Small intestine (tissue), 16 donors: ENCODE measurements at places on chromosomes 16 and 17.

- DNase-seq = peak; percentile 92
Measured at GRCh38 chr16:68244903-68245853, at the start of gene PLA2G15. Gene PLA2G15 (plus strand): TSS chr16:68245373. CDS start chr16:68245427, 54 bp downstream.

DNA sequence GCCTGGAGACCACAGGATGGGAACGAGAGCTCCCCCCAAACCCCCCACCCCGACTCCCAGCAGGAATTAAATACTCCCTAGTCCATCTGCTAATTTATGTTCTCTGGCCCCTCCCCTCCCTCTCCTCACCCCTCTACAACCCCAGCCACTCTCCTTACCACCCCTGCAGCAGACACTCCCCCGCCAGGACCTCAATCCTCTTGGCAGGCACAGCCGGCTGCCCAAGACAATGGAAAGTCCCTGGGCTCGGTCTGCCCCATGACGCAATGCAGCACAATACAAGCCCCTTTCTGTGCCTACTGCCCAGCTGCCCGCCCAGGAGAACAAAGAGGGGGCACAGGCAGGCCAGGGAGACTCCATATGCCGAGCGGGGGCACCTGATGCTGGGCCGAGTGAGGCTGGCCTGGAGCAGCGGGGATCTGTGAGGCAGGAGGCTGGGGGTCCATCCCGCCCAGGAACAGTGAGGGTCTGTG lies 30.3 kb upstream of the CDC42EP4 start:
- peak; percentile 15 for DNase-seq

GRCh38 chr17:44213403-44214229 lies 5.9 kb downstream of the UBTF start:
- DNase-seq = no peak

DNA sequence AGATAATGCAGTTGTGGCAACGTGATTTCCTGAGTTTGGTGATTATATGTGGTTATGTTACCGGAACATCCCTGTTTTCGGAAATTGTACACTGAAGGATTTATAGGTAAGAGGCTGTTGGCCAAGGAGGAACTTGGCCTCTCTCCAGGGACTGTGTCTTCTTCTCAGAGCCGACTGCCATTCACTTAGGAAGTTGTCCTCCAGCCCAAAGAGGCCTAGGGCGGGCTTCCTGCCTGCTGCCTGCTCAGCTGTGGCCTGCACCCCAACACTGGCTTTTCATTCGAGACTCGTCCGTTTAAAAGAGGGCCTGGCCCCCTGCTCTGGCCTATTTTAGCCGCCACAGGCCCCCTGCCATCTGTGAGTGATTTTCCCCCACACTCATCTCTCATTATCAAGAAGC lies 64.3 kb downstream of the ZDHHC7 start:
- DNase-seq = no peak
